NCI-H524 treated with DMSO at 0.1 percent for 48 hours (cell line): ENCODE measurements at places on chromosomes 7 and 10.

DNA sequence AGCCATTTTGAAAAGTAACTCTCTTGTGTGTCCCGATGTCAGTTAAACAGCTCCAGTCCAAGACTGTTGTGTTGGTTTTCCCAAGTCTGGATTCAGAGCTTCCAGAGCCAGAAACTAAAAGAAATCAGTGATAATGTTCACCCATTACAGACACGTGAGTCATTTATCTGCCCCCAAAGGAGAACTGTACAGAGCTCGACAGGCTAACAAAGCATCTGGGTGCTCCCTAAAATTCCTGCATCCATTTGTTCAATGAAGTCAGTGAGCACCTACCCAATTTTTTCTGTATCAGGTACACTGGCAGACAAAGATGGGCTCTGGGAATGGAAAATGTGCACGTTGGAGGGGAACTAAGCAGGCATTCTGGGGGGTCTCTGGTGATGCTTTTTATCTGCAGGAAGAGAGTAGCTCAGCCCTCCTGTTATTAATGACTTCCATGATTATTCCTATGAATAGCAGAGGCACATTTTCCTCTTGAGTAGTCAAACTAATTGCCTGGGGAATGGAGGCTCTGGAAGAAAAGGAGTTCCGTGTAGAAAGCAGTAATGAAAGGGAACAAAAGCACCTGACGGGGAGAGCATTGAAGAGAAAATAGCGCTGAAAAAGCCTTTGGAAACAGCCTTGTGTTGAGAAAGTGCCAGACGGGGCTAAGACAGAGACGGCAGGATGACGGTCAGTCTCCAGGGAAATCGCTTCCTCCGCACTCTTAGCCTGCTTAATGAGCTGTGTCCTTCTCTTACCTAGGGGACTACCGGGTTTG is 75.3 kb downstream of the GAD2 start:
- no peak for DNase-seq

DNA sequence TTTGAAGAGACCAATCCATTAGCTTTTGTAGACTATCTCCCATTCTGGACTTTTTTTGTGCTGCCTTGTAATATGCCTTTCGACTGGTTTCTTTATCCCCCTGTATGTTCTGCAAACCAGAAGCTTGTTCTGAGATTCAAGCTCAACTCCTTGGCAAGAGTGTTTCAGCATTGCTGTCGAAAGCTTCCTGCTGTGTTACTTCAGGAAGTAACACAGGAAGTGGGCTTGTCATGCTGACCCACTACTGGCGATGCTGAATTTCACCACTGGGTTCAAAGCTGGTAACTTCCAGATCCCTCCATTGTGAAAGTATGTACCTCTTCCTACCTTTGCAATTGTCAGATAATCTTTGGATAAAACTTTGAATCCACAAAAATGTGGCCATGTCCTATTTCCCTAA is 57.9 kb upstream of the INSYN2A start:
- no peak for DNase-seq

DNA sequence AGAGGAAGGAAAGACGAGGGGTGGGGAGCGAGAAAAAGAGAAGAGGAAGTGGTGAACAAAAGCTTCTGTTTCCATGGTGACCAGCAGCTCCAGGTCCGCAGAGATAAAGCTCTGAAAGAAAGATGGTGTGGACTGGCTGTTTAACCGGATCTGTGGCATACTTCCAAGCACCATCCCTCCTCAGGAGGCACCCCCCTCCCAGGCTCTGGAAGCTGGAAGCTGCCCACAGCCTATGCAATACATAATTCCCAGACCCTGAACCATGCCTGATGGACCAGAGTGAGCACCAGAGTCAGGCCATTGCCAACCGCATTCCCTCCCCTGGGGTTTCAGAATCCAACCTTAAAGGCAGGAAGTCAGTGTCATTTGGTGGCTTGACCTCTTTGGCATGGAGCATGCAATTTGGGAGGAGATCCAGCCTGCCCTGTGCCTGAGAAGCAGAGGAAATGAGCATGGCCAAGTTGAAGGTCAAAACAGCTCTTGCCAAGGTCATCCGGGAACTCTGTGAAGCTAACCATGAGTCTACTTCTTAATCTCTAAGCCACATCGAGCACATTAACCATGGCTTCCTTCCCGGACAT is 22.2 kb upstream of the CPXM2 start:
- DNase-seq: no peak

DNA sequence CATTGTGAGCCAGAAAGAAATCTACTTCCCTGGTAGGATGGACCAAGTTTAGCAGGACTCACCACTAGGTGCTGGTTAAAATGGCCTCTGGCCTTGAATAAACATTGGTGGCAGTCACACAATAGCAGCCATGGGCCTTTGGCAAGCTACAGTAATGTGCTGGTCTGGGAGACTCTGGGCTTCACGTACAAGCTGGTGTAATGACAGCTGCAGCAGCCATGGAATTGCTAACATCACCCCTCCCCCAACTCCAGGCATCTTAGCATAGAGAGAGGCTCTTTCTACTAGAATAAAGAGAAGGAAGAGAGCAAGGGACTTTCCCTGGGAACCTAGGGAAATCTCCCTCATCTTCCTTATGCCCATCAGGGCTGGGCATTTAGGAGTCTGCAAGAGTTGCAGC is 205.1 kb upstream of the SEMA3A start:
- no peak for DNase-seq

DNA sequence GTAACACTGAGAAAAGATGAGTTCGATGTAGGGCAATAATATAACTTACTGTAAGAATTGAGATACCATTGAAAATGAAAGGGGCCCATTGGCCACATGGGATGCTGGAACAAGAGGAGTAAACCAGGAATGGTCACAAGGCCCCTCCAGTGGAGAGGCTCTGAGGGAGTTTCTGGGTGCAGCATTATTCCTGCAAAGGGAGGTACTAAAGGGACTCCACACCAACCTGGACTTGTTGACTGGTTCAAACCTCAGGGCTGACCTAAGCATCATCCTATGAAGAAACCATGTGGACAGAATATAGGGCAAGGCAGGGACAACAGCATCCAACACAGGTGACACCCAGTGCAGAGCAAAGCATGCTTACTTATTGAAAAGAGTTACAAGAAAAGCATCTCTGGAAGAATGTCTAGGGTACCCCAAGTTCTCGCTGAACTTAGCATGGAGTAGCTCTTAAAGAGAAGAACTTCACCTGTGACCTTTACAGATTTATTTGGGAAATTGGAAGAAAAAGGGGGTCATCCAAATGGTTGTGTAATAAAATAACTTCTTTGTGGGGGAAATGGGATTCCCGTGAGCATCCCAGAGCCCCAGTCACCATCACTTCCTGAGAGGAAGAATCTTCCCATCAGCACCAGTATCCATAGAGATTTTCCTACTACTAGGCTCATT is 34.7 kb downstream of the PRSS2 start:
- no peak for DNase-seq

GRCh38 chr10:42734536-42734935 is 48.1 kb upstream of the BMS1 start:
- no peak for DNase-seq

GRCh38 chr10:34347131-34347530 is 468.0 kb downstream of the PARD3 start:
- DNase-seq: no peak

GRCh38 chr7:1025743-1026581 is 18.4 kb upstream of the GPR146 start:
- DNase-seq: no peak

DNA sequence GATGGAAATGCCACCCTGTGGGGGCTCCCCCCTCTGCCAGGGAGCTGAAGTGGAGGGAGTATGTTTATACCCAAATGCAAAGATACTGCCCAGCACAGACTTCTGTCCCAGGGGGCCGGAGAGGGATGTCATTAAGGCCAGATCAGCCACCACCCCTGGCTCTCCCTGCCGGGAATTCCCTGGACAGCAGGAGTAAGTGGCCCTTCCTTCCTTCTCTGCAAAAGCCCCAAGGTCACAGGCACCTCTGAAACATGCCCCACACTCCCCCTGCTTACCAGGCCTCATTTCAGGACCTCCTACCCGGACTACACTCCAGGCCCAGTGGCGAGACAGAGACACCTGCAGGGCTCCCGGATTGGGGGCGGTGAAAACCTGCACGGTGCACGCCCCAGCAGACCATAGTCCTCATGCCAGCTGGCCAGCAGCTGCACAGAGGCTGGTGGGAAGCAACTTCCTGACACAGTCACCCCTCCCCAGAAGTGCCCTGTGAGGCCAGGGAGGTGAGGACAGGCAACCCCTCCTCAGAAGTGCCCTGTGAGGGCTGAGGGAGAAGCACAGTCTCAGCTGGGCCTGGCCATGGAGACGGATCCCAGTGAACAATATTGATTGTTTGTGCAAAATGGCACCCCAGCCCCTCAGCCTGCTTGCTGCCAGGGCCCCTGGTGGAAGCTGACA is 33.0 kb upstream of the RET start:
- DNase-seq: no peak

- peak; percentile 26 for DNase-seq
These were observed 746.5 kb downstream of the AUTS2 start for GRCh38 chr7:70344726-70345125.

DNA sequence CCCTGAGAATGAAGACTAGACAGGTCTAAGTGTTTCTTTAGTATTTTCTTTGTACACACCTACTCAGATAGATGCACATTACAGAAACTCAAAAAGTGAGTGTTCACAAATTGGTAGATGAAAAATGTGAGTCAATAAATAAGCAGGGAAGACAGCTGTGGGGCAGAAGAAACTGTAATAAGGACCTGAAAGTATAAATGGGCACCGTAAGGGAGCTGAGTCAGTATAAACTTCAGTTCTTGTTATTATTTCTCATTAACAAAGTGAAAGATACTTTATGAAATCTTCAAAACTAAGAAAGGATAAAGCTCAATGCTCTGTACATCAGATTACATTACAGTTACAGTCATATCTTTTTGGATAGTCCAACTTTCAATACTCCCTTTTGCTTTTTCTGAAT is 2.5 kb downstream of the MTPN start:
- no peak for DNase-seq

GRCh38 chr10:43390759-43391158 is 18.2 kb downstream of the HNRNPF start:
- DNase-seq: no peak

GRCh38 chr10:73997461-73997786 is 492 bp upstream of the VCL start:
- DNase-seq: no peak

DNA sequence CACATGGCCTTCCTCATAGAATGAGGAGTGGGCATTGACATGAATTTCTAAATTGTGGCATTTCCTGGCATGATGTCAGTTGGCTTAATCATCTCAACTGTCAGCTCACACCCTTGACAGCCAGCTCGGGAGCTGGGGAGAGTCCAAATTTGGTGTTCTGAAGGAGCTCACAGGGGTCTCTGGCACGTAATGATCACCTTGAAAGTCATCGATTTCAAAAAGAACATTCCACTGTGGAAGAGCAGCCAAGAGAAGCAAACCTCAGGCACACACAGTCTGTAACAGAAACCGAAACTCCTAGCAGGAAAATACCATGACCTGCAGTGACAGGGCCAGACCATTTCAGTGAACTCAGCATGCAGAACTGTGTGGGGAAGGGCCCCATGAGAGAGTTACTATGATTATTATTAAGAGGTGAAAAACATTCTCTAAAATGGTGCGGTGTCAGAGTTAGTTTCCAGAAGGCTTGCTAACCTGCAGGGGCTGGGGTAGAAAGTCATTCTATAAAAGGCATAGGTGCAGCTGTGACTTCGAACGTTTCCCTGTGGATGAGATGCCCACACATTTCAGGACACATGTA is 26.4 kb upstream of the KLF6 start:
- no peak for DNase-seq

DNA sequence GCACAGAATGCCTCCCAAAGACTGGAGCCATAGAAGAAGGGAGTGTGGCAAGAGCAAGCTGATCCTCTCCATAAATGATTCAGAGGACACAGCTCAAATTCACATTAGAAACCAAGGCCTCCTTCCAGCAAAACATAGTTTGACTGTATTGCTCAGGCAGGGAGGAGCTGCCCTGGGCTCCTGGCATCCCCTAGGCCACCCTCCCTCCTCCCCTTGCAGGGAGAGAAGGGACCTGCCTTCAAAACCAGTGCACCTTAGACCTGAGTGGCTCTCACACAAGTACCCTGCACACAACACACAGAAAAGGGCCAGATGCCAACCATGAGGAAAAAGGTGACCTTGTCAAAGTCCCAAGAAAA is 64.7 kb downstream of the CREB3L2 start:
- DNase-seq: no peak

GRCh38 chr7:110947408-110947807 is 143.5 kb upstream of the LRRN3 start:
- no peak for DNase-seq
